Retina (tissue), 1 donor: ENCODE measurements at places on chromosomes 2 and 18.
A peak's percentile ranks its signal among the peaks of the same experiment; 100 is the strongest.

DNA sequence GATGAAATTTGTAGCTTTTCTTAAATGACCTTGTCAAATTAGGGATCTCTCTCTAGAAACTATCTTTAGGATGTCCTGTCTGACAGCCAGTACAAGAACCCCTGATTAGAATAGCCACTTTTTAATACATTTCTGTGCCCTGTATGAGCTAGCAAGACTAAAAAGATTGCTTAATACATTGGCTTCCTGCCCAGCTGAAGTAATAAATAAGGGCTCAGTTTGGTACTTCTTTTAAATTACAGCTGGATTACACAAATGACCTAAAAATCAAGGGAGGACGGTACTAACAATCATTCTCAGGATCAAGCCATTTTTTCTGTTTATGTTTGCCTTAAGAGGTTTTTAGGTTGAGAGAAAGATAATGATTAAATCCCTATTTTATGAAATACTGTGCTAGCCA lies 11.6 kb upstream of the OLA1 start:
- DNase-seq, result no peak

DNA sequence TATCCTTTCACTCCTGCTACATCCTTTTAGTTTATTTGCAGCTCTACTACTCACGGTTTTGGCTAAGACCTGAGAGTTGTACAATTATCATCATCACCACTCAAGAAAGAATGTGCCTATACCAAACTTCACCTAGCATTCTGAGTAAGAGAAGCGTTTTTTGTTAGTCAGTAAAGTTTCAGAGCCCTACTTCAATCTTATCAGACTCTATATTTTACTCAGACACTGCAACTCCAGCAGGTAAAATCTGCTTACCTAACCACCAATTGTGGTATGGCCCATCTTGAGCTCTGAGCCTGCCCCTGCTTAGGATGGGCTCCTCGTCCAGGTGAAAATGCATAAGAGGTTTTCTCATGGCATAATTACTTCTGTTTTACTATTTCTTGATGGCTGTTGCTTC lies 37.1 kb downstream of the ICOS start:
- DNase-seq, result no peak

GRCh38 chr2:111072220-111072871 lies 48.4 kb upstream of the BCL2L11 start:
- no peak for DNase-seq

DNA sequence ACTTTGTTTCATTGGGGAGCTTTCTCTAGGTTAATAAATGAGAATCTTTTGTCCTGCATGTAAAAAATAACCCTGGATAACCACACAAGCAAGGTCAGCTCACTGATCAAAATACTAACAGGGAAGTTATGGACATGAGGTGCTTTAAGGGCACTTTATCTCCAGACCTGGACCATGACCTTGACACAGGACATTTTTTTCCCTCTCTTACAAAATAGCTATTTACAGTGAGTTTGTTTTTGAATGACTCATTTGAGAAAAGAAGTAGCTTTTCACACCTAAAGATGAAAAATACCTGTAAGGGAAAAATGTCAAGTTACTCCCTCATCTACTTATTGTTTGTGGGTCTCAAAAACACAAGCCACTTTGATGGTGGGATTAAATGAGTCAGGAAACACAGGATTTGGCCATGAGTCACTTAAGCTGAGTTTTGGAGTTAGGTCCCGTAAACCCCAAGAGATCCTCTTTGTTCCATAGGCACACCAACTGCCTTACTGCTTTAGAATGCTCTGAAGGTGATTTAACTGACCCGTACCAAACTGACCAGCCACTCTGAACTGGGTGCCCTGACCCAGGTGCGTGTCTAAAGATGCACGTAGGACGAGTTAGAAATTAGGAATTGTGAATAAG lies 479.3 kb upstream of the NXPH2 start:
- DNase-seq, result no peak

DNA sequence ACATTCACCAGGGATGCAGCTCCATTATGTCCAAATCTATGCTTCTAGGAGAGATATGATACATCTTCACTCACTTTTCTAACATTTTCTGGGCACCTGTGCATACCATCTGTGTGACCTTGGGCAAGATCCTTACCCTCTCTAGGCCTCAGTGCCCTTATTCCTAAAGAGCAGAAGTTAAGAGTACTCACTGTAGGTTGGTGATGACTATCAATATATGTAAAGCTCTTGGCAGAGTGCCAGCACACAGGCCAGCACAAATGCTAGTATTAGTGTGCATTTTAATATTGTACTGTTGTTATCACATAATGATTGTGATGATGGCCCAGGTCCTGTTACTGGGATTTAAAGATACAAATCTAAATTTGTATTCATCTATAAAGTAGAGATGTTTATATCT lies 199.2 kb downstream of the RAD51AP2 start:
- DNase-seq, result no peak

GRCh38 chr18:59909289-59910036 lies 9.7 kb downstream of the PMAIP1 start:
- DNase-seq, result no peak

DNA sequence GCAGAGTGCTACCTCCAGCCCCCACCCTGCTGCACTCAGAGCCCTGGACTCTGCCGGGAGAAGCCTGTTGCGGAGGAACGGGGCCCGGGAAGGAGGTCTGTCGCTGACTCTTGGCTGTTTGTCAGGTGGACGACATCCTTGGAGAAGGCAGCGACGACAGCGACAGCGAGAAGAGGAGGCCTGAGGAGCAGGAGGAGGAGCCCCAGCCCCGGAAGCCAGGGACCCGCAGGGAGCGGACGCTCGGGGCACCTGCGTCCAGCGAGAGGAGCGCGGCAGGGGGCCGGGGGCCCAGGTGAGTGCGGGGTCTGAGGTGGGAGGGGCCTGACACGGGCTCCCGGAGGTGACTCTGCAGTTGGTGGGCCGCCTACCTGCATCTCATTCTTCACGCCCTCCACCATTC lies 56.6 kb downstream of the CTDP1 start:
- no peak for DNase-seq

DNA sequence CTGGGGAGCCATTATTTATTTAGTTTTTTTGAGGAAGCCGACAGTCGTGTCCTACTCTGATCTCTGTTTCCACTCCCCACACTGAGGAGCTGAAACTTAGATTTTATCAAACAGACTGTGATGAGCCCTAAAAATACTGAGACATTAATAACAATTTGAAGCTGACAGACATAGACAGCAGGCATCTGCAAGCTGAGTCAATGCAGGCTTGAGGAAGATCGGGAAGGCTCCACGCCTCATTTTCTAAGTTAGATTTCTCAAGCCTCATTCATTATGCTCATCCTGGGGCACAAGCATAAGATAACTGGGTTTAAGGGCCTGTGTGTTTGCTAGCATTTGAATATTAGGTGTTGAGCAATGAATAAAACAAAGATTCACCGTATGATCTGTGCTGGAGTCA lies 26.3 kb downstream of the EFR3B start:
- no peak for DNase-seq

DNA sequence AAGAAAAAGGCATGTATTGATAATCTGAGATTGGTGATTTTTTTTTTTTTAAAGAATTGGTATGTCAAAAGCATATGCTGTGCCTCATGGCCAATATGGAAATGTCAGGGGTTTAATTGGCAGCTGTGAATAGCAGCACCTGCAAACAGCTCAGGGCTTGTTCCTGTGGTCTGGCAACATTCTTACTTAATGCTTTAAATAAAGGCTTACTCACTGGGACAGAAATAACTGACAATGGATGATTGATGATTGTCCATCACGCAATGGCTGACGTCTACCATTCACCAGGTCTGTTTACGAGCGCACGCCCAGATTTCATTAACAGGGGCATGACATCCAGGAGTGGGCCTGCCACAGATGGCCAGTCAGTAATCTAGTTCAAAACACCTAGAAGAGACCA lies 66.7 kb downstream of the ETAA1 start:
- DNase-seq, result no peak

- DNase-seq, result no peak
These were observed 632.2 kb downstream of the SATB2 start for GRCh38 chr2:198825534-198825933.

DNA sequence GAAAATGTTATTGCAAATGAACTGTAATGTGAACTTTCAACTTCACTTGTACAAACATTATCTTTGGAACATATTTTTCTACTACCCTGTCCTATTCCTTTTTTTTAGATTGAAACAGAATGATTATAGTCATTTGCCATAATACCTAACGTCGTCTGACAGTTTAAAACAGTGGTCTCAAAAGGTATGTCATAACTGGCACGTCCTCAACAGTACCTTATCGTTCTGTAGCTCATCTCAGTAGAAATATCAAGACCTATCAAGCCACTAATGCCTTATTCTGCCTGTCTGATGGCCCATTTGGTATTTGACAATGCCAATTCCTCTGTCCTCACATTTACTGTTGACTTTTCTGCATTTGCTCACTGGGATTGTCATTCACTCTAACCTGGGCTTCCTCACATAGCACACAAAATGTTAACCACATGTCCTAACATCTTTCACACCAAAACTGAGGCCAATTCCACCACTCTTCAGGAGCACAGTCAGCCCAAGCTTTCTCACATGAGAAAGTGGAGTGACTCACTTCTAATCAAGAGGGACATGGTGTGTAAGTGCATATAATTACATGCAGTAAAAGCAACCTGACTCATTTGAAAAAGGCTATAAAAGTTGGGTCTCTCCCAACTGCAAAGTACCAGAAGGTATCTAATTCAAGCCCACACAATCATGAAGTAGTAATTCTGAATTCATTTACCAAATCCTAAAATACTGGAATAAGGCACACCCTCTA lies 34.8 kb downstream of the DNER start:
- no peak for DNase-seq

GRCh38 chr2:197445746-197446145 lies 7.6 kb upstream of the COQ10B start:
- DNase-seq, result no peak

DNA sequence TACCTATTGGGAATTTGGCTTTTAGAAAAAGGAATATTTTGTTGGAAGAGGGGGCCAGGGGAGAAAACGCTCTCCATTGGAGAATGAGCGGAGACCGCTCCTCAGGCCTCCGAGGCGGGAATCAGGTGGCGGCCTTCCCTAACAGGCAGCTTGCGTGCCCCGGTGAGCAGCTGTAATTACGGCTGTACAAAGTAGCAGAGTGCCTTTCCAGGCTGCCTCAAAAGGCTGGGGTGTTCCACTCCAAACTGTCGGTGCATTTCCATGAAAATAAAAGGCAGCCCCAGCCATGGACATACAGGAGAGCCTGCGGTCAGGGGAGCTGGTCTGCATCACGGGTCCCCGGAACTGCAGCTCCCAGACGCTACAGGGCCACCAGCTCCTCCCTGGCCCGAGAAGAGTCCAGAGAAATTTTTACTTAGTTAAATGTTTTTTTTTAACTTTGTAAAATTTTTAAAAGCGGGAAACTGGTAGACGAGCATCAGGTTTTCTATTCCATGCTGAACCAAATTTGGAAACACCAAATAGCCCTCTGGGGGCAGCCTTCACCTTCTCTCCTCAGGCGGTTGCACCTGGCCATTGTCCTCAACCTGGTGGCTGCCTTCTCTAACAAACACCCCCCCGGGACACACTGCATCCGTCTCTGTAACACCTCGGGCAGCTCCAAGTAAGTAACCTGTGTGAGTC lies 209.3 kb upstream of the SALL3 start:
- peak; percentile 46 for DNase-seq

GRCh38 chr2:17915811-17916518 lies 37.5 kb downstream of the KCNS3 start:
- no peak for DNase-seq

GRCh38 chr2:217650229-217650628 lies 352.6 kb downstream of the TNS1 start:
- DNase-seq, result no peak

- no peak for DNase-seq
These were observed 94.1 kb downstream of the ANKRD44 start for GRCh38 chr2:197216361-197216979.

DNA sequence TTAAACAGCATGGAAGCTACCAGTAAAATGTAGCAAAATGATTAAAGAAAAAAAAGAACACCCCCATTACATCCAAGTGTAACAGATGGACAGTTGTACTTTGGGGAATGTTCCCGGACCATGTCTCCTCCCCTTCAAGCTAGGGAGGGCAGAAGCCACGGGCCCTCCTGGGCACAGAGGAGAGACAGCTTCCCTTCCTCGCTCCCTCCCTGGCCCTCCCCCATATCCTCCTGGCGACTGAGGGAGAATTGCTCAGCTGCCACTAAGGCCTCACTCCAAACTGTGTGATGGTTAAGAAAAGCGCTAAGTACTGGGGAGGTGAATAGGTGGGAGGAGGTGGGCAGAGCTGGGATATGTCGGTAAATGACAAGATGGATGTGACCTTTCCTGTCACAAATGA lies 358.0 kb downstream of the HRH4 start:
- peak; percentile 54 for DNase-seq

GRCh38 chr2:226839951-226840350 lies 4.1 kb downstream of the RHBDD1 start:
- DNase-seq, result no peak

- DNase-seq, result no peak
These were observed 195.7 kb upstream of the ID2 start for GRCh38 chr2:8486141-8486540.

DNA sequence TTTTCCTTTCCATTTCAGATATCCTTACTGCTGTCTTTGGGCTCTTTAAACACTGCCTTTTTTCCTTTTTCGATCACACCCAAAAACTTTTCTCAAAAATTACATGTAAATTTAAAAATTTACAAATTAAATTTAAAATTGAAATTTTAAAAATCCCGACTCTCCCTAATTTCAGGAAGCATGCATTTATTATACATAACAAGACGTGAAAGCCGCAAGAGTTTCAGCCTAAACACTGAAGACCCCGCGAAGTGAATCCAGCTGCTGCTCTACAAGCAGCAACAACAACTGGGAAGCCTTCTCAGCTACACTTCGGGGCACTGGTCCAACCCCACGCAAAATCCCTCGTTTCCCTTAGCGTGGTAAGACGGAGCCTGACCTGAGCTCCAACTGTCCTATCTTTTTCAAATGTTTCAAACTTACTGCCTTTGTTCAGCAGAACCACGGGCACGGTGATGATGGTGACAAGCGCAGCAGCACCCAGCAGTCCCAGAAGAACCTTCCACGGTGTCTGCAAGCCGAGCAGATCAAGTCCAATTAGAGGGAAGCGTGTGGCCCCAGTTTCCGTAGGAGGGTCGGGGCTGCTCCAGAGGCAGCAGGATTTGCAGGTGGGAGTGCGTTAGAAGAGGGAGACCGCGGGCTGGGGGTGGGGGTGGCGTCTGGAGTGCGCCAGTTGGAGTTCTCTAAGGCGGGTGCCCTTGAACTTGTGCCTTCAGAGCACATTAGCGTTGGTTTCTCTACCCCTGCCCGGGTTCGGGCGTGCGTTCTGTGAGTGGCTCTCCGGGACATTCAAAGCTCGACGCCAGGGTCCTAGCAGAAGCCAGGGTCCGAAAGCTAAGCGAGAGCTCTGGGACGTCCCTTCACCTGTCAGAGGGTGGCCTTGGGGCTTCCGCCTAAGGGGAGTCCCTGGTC lies 783 bp downstream of the DPP4 start:
- DNase-seq, result peak; percentile 64
